ENCODE measurements at places on chromosomes 5 and 9. TPM values are rescaled to one million over a fixed set of nuclear protein-coding genes. Genes with fewer than 3 reads are reported as not detected.

Gene FRMPD1
- 8.4 TPM for polyA plus RNA-seq

Gene TMEM171
- 0.67 TPM for polyA plus RNA-seq

Gene CARD6
- 1.8 TPM for polyA plus RNA-seq

Gene DRD1
- polyA plus RNA-seq = 0.07 TPM

- no peak for DNase-seq
Observed at GRCh38 chr9:91995000-91995655, 45.1 kb upstream of the ROR2 start.

GRCh38 chr9:125924351-125924750 lies 177.2 kb downstream of the PBX3 start:
- DNase-seq = no peak

DNA sequence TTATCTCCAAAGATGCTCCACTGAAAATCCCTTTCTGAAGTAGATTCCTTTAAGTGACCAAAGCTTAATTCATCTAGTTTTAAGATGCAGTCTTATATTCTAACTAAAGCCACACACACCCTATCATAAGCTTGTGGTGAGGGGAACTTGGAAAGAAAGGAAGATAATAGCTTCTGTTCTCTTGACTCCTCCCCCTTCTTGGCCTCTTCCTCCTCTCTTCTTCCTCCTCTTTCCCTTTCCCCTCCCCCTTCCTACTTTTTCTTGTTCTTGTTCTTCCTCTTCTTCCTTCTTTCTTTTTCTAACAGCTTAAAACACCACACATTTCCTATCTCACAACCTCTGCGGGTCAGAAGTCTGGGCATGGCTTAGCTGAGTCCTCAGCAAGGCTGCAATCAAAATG lies 23.5 kb downstream of the IL7R start:
- DNase-seq = no peak

DNA sequence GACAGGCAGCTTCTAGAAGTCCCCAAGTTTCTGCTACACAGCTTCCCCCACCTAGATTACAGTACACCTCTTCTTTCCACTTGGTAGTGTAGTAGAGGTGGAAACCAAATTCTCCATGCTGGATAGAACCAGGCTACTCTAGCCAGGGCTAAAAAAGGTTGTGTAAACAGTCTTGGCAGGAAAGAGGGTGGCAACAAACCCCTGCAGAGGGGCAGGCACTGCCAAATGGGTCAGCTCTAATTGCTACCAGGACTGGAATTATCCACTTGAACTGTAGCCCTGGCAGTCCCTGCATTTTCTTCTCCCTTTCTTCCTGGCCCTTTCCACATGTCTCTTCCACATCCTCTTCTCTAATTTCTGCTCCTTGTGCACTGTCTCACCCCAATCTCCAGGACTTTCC lies 24.8 kb downstream of the RANBP3L start:
- no peak for DNase-seq

- DNase-seq = peak; percentile 40
Observed at GRCh38 chr5:173888473-173889131, 453 bp downstream of the CPEB4 start.

- DNase-seq = no peak
Observed at GRCh38 chr5:40655138-40655537, 24.6 kb upstream of the PTGER4 start.

GRCh38 chr9:94649100-94649819 lies 9.9 kb upstream of the FBP1 start:
- DNase-seq = peak; percentile 27

DNA sequence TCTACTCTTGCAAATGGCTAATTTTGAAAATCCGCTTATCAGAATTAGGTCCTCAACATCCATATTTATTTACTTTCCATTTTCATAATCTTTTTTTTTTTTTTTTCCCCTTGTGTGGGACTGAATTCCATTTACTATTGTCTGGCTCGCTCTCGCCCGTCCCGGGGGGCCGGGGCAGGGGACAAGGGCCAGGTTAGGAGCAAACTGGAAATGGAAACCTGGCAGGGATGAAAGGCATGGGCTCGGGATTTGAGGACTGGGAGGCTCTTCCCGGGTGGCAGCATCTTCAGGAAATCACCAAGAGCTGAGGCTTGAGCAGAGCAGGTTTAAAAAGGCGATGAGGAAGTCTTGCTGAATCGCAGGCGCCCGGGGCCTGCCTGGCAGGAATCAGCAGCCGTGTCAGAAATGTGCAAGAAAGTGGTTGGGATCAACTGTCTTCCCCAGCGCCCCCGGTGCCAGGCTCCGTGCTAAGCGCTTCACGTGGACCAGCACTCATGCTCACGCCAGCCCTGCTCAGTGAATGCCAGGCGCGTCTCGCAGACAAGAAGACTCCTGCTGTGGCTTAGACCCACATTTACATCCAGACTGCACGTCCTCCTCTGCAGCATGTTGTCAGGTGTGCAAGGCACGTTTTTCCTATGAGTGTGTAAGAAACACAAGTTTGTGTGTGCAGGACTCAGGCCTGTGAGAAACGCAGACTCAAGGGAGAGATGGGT lies 66.3 kb upstream of the UNC5A start:
- DNase-seq = no peak
